ENCODE measurements at places on chromosomes 5 and 9.
A peak's percentile ranks its signal among the peaks of the same experiment; 100 is the strongest.

- DNase-seq, result no peak
Measured at GRCh38 chr9:107175041-107175440, 108.0 kb upstream of the RAD23B start.

GRCh38 chr5:178230879-178231538, 1.6 kb downstream of the PHYKPL start:
- DNase-seq, result no peak

DNA sequence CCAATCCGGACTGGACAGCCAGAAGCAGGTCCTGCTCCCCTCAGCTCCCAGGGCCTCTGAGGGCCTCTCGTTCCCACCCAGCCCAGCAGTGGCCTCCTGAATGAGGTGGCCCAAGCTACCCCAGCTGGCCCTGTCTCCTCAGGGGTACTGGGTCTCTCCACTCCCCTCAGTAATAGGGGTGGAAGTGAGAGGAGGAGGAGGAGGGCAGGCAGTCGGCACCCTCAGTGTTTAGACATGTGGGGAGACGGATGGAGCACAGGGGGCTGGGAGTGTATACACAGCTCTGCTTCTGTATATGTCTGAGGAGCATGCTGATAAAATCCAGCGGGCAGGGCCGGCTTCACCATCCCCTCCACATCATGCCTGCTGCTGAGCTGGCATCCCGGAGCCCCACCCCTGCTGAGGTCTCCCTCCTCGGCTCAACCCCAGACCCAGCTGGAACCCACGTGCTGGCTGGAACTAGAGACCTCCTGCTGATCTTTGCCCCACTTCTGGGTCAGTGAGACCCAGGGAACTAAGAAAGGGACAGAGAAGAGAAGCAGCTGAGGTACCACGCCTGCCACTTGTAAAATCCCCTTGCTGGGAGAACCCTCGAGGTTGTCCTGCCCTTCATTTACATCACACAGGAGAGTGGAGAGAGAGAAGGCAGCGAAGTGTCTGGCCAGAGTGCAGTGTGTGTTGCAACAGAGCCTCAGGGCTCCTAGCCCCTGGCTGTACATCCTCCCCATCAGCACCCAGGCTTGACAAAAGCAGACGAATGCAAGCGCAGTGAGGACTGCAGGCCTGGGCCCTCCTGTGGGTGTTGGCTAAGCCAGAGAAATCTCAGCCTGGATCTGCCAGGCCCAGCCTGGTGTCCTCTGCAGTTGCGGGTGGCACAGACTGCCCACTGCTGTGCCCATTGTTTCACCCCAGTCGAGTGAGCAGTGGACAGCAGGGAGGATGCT, 77.5 kb downstream of the PSD2 start:
- no peak for DNase-seq

- DNase-seq, result no peak
Measured at GRCh38 chr9:23044549-23044948, 597.9 kb downstream of the DMRTA1 start.

GRCh38 chr5:109191153-109191558, 218.6 kb downstream of the PJA2 start:
- no peak for DNase-seq

GRCh38 chr9:72524820-72525540, 3.6 kb downstream of the TMC1 start:
- peak; percentile 17 for DNase-seq

- no peak for DNase-seq
Measured at GRCh38 chr9:2298217-2298616, 283.1 kb downstream of the SMARCA2 start.

DNA sequence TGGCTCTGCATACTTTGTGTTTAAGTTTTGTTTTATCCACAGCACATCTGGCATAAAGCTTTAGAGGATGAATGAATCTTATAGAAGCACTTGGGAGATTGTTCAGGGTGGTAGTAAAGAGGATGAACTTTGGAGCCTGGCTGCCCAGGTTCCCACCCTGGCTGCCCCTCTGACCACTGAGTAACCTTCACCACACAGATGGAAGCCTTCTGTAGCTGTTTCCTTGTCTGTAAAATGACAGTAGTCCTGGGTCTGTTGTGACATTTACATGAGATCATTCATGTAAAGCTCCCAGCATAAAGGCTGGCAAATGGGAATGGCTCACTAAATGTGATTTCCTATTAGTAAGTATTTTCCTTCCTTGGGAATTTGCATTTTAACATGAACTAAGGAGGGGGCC, 85.7 kb upstream of the FAM169A start:
- DNase-seq, result no peak

GRCh38 chr9:113380869-113381378, 4.1 kb upstream of the HDHD3 start:
- no peak for DNase-seq

GRCh38 chr9:137076636-137077009, 694 bp upstream of the UAP1L1 start:
- no peak for DNase-seq

GRCh38 chr5:180169248-180170105, 39.5 kb downstream of the RASGEF1C start:
- no peak for DNase-seq

- no peak for DNase-seq
Measured at GRCh38 chr5:127292030-127292735, 1.6 kb downstream of the MEGF10 start.

DNA sequence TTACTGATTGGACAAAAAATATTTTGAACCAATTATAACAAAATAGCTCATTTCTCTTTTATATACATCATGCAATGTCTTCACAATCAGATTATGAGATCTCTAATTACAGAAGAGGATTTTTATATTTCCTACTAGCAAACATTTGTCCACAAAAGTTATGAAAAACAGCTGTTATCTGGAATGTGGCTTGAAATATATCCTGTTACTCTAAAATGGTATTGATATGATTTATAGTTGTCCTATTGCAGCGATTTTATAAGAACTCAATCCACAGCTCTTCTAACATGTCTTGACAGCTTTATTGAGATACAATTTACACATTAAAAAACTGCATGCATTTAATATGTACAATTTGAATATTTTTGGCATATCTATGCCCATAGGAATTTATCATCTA, 779.9 kb upstream of the ACO1 start:
- no peak for DNase-seq

GRCh38 chr5:60810438-60811085, 33.5 kb downstream of the ELOVL7 start:
- DNase-seq, result no peak

- no peak for DNase-seq
Measured at GRCh38 chr5:164181604-164182003, 676.2 kb downstream of the MAT2B start.

GRCh38 chr5:126460977-126461376, 37.8 kb downstream of the GRAMD2B start:
- no peak for DNase-seq

DNA sequence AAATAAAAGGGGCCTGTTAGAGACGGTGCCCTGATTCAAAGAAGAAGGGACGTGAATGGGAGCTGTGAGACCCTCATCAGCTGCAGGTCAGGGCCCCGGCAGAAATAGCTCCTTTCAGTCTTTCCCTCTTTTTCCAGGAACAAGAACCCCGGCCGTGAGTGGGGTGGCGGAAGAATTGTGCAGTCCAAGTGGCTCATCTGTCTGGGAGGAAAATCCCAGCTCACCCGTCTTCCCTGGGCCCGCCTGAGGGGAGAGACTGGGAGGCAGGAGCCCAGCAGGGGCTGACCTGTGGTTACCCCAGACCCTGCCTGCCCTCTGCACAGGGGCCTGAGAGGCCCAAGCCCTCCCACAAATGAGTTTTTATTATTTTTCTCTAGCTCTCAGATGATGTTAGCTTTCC, 24.8 kb upstream of the CSF1R start:
- DNase-seq, result no peak

DNA sequence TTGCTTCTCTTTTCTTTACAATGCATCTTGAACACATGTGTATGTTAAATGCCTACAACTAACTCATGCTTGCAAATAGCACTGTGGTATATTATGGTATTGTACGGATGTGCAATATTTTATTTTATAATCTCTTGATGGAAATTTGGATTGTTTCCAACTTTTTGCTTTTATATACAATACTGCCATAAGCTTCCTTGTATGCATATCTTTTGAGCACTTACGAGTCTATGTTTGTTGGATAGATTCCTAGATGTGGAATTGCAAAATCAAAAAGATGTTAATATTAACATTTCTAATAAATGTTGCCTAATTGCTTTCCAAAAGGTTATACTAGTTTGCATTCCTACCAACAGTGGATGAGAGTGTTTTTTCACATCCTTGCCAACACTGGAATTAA, 3.4 kb upstream of the GALNT12 start:
- DNase-seq, result no peak

DNA sequence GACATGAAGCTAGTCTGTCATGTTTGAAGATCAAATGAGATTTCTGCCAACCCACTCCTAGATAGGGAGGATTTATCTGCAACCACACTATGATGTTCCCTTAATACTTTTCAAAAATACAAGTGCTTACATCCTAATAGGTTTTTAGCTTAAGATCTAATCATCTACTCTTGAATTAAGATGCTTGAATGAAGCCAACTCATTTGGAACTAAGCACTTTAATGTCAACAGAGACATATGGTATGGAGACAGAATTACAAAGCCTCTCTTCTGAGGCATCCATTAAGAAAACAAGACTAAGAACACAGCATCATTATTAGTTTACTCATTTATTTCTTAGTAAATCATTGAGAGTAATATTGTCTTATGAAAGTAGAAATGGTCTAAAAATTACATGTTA, 139.3 kb upstream of the NFIB start:
- DNase-seq, result no peak

DNA sequence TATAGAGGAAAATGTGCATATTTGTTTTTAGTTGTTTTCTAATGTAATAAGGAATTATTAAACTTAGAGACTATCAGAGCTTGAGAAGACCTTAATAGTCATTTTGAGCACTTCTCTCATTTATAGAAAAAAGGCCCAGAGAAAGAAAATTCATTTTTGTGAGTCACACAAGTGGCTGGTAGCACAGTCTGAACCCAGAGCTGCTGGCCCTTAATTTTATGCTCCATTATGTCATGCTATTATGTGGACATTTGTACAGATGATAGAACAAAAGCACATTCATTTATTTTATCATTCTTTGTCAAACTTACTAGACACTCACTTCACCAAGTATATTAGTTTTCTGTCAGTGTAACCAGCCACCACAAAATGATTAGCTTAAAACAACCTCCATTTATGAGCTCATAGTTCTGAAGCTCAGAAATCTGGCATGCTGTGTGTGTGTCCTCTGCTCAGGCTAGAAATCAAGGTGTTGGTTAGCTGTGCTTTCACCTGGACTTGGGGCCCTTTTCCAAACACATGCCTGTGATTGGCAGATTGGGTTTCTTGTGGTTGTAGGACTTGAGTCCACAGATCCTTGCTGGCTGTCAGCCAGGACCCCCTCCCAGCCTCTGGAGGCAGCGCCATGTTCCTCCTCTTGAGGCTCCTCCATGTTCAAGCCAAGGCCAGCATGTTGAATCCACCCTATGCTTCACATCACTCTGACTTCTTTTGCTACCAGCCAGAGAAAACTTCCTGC, 188.9 kb downstream of the ARHGAP26 start:
- DNase-seq, result no peak

- no peak for DNase-seq
Measured at GRCh38 chr9:4796988-4797853, 4.5 kb downstream of the RCL1 start.

GRCh38 chr9:72299017-72299603, 65.9 kb downstream of the ZFAND5 start:
- DNase-seq, result no peak

DNA sequence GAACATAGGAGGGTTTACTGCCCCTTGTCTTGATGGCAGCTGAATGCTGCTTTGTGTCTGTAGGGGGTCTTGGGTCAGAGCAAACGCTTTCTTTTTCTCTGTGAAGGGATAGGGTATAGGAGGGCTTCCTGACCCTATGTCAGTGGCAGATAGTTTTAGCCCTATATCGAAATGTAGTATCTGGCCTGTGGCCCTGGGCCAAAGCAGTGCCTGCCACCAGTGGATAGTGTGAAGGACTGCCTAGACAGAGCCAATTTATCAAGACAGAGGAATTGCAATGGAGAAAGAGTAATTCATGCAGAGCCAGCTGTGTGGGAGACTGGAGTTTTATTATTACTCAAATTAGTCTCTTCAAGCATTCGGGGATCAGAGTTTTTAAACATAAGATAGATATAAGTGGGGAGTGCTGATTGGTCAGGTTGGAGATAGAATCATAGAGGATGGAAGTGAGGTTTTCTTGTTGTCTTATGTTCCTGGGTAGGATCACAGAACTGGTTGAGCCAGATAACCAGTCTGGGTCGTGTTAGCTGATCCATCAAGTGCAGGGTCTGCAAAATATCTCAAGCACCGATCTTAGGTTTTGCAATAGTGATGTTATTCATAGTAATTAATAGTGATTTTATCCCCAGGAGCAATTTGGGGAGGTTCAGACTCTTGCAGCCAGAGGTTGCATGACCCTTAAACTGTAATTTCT, 178.5 kb downstream of the GDNF start:
- no peak for DNase-seq

- DNase-seq, result no peak
Measured at GRCh38 chr5:122773619-122774018, 1.3 kb upstream of the SNX2 start.

DNA sequence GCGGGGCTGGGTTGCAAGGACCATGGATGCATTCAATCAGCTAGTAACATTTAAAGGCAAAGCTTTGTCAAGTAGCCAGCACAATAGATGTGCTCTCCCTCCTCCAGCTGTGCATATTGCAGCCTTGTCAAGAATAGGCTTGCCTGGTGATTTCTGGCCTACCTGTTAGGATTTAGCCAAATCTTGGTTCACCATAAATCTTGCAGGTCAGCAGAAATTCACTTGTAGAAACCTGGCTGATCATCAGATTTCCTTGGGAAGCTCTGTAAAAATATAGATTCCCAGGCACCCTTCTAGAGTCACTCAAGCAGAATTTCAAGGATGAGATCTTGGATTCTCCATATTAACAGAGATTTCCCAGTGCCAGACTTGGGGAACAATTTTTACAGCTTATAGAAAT, 152.2 kb upstream of the SLC12A2 start:
- no peak for DNase-seq

GRCh38 chr5:82622711-82623514, 344.8 kb upstream of the RPS23 start:
- no peak for DNase-seq

- no peak for DNase-seq
Measured at GRCh38 chr5:124888050-124888506, 141.6 kb upstream of the ZNF608 start.

GRCh38 chr5:50623666-50624065, 42.8 kb upstream of the PARP8 start:
- DNase-seq, result no peak

GRCh38 chr9:109403766-109404320, 83.0 kb upstream of the EPB41L4B start:
- DNase-seq, result no peak

- no peak for DNase-seq
Measured at GRCh38 chr5:179435731-179436315, 90.6 kb upstream of the ADAMTS2 start.

DNA sequence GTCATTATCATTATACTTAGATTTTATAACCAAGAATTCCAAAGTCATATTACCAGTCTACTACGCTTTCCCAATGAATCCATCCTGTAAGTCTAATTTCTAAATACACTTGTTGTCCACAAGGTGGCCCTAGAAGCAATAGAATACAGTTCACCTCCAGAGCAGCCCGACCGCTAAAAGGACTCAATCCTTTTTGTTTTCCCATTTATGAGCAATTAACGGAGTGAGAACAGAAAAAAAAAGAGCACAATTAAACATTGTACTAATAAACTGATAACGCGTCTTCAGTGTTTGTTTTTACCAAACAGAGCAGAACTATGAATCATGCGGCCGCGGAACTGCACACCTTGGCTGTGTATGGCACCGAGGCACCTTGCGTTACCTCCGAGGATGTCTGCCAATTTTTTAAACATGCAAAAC, 160.7 kb upstream of the DAPK1 start:
- no peak for DNase-seq

Data from activated CD8-positive, alpha-beta memory T cell treated with anti-CD3 and anti-CD28 coated beads, Interleukin-2, amount 50 U/mL, for 4 hours (primary cell).